ENCODE measurements at places on chromosomes 12 and 14. TPM values are rescaled to one million over a fixed set of nuclear protein-coding genes. Genes with fewer than 3 reads are reported as not detected.

RNU6-8 gene
- not detected for total RNA-seq

- no peak overlapping the region for H3K27ac ChIP-seq
- H3K27me3 ChIP-seq, result no peaks in the 10 kb centered on the region
- DNase-seq, result no peak
Measured at GRCh38 chr14:55572578-55572977, 7.4 kb upstream of the KTN1 start.

GPR162 gene
- 5.5 TPM for total RNA-seq

GRCh38 chr12:31026202-31026601, 47.5 kb upstream of the DDX11 start:
- H3K4me1 ChIP-seq, result peaks cover 1% of the 10 kb centered on the region
- H3K4me3 ChIP-seq, result no peak overlapping the region
- H3K27ac ChIP-seq, result no peak overlapping the region
- H3K36me3 ChIP-seq, result peaks cover 2% of the 10 kb centered on the region
- DNase-seq, result no peak

All from progenitor cell of endocrine pancreas (in vitro differentiated cells).